ENCODE measurements at places on chromosomes 16 and 17.

- DNase-seq, result peak; percentile 52
Observed at GRCh38 chr16:82782715-82783251, 156.0 kb downstream of the CDH13 start.

- DNase-seq, result no peak
Observed at GRCh38 chr16:539901-540530, 12.5 kb downstream of the CAPN15 start.

GRCh38 chr16:89330177-89330856 lies 112.8 kb downstream of the ZNF778 start:
- peak; percentile 61 for DNase-seq

DNA sequence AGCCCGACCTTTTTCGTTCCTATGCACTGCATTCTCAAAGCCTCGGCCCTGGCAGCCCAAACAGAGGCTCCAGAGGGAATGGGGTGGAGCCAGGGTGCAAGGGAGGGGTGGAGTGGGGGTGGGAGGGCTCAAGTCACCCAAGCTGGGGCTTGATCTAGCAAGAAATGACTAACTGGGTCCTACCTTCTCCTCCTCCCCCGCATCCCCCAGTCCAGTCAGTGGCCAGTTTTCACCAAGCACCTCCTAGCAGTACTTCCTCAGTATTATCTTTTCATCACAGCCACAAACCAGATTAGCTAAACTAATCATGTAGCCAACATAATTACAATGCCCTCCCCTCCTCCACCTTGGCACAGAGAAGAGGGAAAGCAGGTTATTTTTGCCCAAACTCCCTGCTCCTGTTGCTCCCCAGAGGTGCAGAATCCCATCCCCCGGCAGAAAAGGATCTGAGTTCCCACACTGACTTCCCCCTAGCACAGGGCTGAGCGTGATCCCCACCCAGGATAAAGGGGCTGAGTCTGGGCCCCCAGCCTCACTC lies 2.2 kb downstream of the JUP start:
- no peak for DNase-seq

DNA sequence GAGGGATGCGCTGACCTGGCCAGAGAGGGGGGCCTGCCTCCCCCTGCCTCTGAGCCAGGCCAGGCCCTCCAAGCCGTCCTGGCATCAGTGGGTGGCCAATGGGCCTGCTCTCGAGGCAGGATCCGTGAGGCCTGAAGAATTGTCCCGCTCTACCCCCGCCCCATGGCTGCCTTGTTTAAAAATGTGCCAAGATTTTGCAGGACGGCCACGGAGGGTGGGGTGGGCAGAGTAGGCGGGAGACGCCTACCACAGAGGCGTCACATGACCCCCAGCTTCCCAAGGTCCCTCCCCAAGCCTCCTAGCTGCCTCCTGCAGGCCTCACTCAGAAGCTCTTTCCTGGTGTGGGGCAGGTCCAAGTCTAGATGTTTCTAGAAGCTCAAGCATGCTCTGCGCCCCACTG lies 69.5 kb downstream of the ENGASE start:
- DNase-seq, result no peak

GRCh38 chr17:47188271-47188875 lies 722 bp downstream of the CDC27 start:
- no peak for DNase-seq

DNA sequence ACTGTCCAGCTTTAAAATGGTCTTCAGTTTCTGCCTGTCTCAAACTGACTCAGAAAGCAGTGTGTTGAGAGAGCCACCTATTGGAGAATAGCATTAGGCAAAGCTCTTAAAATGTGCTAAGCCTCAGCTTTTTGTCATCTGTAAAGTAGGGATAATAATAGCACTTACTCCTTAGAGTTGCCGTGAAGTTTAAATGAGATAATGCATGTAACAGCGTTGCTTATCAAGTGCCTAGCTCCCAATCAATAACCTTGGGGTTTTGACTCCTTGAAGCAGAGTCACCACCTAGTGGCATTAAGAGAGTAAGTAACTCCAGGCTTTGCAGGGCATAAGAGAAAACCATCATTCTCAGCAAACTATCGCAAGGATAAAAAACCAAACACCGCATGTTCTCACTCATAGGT lies 163.3 kb downstream of the HS3ST2 start:
- DNase-seq, result no peak

- DNase-seq, result no peak
Observed at GRCh38 chr16:820748-821147, 20.2 kb upstream of the GNG13 start.

GRCh38 chr16:79434092-79434491 lies 166.4 kb downstream of the MAF start:
- no peak for DNase-seq

DNA sequence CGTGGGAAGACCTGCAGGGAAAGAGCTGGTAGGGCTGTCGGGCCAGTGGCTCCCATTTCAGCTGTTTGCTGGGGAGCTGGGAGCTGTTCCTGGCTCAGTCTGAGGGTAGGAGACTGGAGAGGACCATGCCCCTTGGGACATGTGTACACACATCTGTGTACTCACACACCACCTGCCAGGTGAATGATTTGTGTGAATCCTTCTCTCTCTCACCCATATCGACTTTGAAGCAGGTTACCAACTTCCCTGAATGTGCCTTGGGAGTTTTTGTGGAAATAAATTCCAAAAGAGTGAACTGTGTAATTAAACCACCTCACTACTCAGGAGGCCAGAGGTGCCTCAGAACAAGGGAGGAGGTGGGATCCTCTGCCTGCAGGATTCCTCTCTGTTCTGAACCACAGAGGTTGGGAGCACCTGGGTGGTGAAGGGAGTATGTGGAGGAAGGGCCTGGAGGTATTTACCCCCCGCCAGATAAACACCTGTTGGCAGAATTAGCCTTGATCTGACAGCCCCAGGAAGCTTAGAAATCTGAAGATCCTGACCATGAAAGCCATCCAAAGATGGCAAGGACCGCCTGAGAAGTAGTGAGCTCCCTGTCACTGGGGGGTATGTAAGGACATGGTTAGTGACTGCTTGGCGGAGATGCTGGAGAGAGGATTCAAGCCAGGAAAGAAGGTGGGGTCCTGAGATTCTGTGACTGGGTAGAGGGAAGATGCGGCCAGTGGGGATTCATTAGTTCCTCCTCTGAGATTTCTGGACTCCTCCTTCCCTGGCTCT lies 3.3 kb downstream of the ABCC3 start:
- no peak for DNase-seq

DNA sequence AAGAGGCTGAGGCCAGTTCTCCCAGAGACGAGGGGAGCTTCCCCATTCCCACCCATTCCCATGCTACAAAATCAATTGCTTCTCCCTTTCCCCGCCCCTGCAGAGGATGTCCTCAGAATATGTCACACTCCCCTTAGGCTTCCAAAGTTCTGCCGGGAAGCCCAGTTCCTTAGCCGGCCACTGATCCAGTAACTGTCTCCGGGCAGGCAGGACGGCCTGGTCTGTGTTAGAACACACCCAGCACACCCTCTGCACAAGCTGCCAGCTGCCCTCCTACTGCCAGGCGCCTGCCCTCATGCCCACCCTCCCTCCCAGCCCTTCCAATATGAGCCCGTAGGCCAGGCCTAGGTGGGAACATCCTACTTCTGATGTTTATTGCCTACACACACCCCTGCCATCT lies 31.1 kb downstream of the SGSM2 start:
- DNase-seq, result no peak

DNA sequence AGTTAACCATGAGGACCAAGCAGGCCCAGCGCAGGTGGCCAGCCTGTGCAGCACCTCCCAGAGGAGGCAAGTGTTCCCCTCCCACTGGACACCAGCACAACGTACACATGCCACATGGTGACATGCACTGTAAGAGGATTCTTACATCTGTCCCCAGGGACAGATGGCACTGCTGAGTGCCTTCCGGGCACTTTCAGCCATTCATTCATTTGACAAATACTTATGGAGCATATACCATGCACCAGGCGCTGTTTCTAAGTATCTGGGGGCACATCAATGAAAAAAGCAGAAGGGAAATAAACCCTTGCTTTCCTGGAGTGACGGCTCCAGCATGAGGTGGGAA lies 79.6 kb downstream of the GAS7 start:
- no peak for DNase-seq

DNA sequence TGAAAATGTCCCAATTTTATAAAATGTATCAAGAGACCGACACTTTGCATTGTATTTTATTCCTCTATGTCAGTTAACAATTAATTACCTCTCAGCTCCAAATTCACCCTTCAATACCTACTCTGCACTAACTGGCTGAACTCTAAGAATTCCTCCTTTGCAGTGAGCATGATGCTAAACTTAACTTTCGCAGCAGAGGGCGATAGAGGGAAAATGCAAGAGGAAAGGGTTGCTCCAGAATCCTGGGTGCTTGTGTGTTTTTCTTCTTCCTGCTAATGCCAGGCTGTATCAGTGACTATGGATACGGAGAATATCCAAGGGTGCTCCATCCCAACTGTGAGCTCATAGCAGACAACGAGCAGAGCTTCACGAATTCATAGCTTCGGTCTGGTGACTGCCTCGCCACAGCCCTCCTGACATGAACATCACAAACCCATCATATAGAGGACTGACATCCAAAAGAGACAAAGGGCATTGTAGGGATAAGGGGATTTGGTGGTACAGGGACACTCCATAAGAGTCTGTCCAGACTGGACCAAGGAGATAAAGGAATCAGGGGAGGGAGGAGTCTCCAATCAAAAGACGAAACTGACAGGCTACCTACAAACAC lies 172.9 kb downstream of the STX8 start:
- peak; percentile 1 for DNase-seq

- no peak for DNase-seq
Observed at GRCh38 chr16:53614346-53614745, 89.3 kb downstream of the RPGRIP1L start.

GRCh38 chr17:35655303-35655702 lies 68.2 kb downstream of the AP2B1 start:
- no peak for DNase-seq

Data from NCI-H345 (cell line).